ENCODE measurements at places on chromosomes 5 and 9. TPM values are rescaled to one million over a fixed set of nuclear protein-coding genes. Genes with fewer than 3 reads are reported as not detected.

FLT4 gene
- 10.6 TPM for total RNA-seq

SLC1A1 gene
- 12.2 TPM for total RNA-seq

COL27A1 gene
- total RNA-seq = 7.3 TPM

LECT2 gene
- total RNA-seq = not detected

PNPLA7 gene
- 0.47 TPM for total RNA-seq

Measured in endothelial cell of coronary artery (primary cell).